Activated T-cell treated with anti-CD3 and anti-CD28 coated beads, Interleukin-2, amount 50 U/mL, for 48 hours (primary cell): ENCODE measurements at places on chromosomes 2 and 18.

GRCh38 chr18:74739926-74740325, 142.3 kb downstream of the ZNF407 start:
- DNase-seq: no peak

DNA sequence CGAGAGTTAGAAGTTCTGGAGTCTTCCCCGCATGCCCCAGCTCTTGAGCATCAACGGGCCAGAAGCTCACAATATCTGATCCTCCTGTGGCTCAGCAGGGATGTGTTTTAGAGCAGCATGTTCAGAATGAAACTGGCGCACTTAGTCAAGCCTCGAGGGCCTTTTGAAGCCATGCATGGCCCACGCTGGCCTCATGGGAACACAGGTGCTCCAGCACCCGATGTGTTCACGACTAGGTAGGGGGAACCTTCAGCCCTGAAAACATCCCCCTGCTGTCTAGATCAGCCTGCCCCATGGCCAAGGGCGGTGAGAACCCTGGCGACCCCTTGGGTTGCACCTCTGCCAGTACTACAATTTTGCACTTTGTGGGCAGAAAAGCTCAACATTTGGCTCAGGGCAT, 32.8 kb downstream of the MSH6 start:
- no peak for DNase-seq

DNA sequence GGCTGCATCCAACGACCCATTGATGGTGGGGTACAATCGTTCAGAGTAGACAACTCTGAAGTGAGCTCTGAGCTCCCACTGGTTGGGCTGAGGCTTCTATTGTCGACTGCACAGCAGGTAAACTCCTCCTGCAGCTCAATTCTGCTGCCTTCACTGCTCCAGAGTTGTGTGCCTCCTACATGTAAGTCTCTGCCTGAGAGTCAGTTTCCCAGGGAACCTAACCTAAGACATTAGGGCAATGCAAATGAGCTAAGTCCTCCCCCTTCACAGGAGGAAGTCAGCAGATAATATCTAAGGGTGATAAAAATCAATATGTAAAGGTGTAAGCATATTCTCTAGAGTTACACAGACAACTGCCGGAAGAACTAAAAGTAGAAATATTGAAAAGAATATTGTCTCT, 22.5 kb upstream of the ACYP2 start:
- no peak for DNase-seq

- DNase-seq: no peak
Measured at GRCh38 chr2:61910603-61911002, 5.1 kb downstream of the COMMD1 start.

GRCh38 chr2:191614759-191615158, 63.2 kb upstream of the NABP1 start:
- DNase-seq: no peak

DNA sequence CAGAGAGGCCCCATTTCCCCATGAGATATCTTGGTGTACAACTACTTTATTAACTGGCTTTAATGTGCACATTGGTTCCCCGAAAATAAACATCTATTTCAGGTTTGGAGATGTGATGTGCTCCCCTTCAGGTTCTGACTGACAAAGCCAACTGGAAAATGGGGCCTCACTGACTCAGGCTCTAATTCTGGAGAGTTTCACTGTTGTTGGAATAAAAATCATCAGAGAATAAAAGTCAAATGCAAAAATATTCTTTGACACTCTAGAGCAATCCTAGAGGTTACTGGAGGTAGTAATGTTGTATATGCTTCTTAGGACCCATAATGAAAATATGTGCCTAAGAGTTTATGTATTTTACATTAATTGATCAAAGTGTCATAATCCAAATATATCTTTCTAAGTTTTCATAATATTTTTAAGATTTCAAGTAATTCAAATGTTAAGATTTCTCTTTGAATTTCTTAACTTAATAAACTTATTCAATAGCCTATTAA, 189.9 kb upstream of the COL3A1 start:
- no peak for DNase-seq

GRCh38 chr18:48573632-48574283, 34.9 kb downstream of the CTIF start:
- no peak for DNase-seq

DNA sequence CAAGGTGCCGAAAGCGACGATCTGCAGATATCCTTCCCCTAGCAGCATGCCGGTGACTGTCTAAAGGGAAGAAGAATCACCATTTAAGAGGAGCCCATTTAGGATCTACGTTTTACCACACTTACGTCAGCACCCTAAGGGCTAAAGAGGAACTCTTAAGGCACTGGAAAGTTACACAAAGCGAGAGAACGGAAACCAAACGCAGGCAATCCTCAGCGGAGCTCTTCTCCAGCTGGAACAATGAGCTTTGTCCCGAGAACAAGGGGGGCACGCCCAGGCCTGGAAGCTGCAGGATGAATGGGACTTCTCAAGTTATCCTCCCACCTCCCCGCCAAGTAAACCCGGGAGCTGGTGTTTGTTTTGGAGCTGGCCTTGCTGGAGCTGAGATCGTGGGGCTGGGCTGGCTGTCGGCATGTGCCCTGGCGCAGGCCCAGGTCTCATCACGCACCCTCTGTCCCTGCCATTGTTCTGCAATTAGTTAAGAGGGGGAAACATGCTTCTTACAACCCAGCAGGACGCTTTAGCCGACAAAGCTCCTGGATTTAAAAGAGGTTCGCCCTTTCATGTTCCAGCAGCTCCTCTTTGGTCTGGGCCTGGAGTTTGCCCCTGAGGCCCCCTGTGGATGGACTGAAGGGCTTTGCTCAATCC, 36.4 kb downstream of the PXDN start:
- no peak for DNase-seq

DNA sequence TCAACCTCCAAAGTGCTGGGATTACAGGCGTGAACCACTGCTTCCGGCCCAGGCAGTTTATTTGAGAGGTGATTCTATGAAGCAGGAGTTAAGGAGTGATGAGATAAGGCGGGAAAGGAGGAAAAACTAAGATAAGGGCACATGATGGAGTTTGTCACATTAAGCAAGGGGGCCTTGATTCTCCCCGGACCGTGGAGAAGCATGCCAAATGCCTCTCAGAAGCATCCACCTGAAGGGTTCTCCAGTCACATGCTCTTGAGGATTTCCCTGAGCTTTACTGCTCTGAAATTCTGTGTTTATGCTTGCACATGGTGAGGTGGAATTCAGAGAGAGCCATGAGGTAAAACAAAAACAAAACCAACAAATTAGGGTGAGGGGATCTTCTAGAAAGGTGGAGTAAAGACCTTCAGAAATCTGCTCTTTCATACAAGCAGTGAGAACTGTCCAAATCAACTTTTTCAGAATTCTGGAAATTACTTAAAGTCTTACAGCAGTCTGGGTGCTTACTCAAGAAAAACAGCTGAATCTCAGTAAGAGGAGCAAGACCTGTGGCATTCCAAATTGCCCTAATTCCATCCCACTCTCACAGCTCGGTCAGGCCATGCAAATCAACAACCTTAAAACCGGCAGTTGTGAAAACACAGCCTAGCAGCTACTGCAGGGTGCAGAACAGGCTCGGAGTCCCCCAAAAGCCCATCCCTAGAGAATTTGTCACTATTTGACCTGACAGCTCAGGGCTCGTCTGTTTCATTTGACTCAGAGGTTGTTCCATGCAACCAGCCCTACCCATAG, 69.1 kb upstream of the CTLA4 start:
- no peak for DNase-seq
